ENCODE measurements at places on chromosomes 2 and 18. TPM values are rescaled to one million over a fixed set of nuclear protein-coding genes. Genes with fewer than 3 reads are reported as not detected.

Gene DYNAP
- total RNA-seq, result not detected

Gene MBD2
- 76.9 TPM for total RNA-seq

Gene GPR45
- not detected for total RNA-seq

Gene EMILIN1
- total RNA-seq, result 107 TPM

Gene ATP6V1C2
- 0.26 TPM for total RNA-seq

Gene LRPPRC
- total RNA-seq, result 89.6 TPM

Gene RPRD1A
- 57.4 TPM for total RNA-seq

DNA sequence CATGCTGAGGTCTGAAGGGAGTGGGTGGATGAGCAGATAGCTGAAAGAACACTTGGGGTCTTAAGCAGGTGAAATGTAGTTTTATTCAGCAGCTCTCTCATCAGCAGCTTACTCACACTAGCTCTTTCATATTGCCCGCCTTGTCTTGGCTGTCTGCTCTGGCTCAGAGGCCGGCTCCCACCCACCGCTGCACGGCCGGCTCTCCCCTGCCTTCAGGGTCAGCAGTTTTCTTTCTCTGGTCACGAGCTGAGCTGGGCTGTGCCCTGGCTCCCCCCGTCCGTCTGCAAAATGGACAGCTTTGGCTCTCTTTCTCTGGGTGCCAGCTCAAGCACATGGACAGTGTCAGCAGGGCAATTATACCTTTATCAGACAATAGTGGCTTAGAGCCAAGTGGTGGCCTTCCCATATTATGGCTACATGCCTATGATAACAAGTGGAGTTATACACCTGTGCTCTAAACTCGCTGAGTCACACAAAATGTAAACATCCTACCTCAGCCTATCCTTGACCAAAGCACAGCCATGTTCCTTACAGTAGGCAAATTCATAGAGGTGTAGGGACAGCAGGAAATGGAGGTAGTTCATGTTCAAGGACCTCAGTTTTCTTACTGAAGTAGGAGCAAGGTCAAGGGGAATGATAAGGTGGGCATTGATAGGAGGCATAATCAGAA is 224.8 kb downstream of the SOCS6 start:
- no peak overlapping the region for H3K4me3 ChIP-seq
- H3K4me1 ChIP-seq, result no peaks in the 10 kb centered on the region
- H3K36me3 ChIP-seq, result no peaks in the 10 kb centered on the region
- DNase-seq, result no peak
- H3K27ac ChIP-seq, result no peak overlapping the region

DNA sequence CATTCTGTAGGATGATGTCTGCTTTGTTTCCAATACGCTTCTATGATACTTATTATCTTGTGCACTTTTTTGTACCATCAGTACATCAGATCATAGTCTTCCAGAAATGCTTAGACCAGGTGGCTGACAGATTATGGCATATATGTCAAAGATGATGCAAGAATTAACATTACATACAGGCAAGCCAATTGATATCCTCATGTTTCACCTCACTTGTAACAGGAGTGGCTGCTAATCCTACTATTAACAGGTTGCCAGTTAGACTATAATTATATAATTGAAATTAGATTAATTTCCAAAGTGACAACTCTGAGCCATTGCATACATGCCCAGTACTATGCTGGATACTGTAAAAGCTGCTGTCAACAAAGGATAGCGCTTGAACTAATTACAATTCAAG is 77.2 kb downstream of the TLK1 start:
- no peaks in the 10 kb centered on the region for H3K27me3 ChIP-seq
- H3K36me3 ChIP-seq, result no peaks in the 10 kb centered on the region
- peaks cover 4% of the 10 kb centered on the region for H3K4me1 ChIP-seq
- H3K27ac ChIP-seq, result no peak overlapping the region
- no peak overlapping the region for H3K4me3 ChIP-seq

- no peak overlapping the region for H3K4me3 ChIP-seq
- H3K4me1 ChIP-seq, result no peaks in the 10 kb centered on the region
- no peaks in the 10 kb centered on the region for H3K27me3 ChIP-seq
- no peak overlapping the region for H3K27ac ChIP-seq
- no peak for DNase-seq
Observed at GRCh38 chr18:55818284-55818683, 230.3 kb upstream of the TCF4 start.

DNA sequence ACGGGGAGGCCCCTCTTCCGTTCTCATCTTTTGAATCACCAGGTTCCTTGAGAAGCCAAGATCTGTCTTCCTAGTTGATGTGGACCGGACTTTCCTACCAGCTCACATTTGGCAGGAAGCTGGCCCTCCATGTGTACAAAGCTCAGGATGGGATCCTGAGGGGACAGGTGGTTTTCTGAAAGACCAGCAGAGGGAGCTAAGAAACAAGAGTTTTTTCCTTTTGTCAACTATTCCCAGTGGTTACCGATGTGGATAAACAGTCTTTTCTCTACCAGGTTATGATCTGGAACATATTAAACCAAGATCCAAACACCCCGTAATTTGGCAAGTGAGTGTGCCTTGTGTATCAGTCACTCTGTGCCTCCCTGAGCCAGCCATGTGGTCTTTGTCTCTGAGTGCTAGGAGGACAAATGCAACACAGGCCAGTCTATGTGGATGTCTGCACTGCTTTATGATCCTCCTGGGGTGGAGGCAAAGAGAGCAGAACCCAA is 25.1 kb upstream of the ARHGAP25 start:
- no peaks in the 10 kb centered on the region for H3K4me1 ChIP-seq
- no peak for DNase-seq
- no peak overlapping the region for H3K27ac ChIP-seq
- H3K36me3 ChIP-seq, result no peaks in the 10 kb centered on the region

GRCh38 chr18:53566626-53567025 is 657.8 kb downstream of the MBD2 start:
- no peaks in the 10 kb centered on the region for H3K4me1 ChIP-seq
- no peak overlapping the region for H3K27ac ChIP-seq
- no peaks in the 10 kb centered on the region for H3K27me3 ChIP-seq
- no peaks in the 10 kb centered on the region for H3K36me3 ChIP-seq
- DNase-seq, result no peak

DNA sequence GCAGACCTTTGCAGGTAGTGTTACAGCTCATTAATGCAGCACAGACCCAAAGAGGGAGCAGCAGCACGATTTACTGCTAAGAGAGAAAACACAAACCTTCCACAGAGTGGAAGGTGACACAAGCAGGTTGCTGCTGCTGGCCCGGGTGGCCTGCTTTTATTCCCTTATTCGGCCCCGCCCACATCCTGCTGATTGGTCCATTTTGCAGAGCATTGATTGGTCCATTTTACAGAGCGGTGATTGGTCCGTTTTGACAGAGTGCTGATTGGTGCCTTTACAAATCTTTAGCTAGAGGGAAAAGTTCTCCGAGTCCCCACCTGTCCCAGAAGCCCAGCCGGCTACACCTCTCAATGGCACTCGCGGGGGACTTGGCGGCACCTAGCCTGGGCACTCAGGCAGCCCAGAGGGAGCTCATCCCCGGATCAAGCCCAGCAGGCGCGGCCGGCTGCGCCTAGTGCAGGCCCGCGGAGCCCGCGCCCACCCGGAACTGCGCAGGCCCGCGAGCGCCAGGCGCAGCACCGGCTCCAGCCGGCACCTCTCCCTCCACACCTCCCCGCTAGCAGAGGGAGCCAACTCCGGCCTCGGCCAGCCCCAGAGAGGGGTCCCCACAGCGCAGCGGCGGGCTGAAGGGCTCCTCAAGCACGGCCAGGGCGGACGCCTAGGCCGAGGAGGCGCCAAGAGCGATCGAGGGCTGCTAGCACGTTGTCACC is 825.6 kb upstream of the HS6ST1 start:
- H3K4me1 ChIP-seq, result no peaks in the 10 kb centered on the region
- no peak for DNase-seq
- no peak overlapping the region for H3K4me3 ChIP-seq
- no peaks in the 10 kb centered on the region for H3K27me3 ChIP-seq
- no peaks in the 10 kb centered on the region for H3K36me3 ChIP-seq
- H3K27ac ChIP-seq, result no peak overlapping the region

- no peaks in the 10 kb centered on the region for H3K4me1 ChIP-seq
- H3K4me3 ChIP-seq, result no peak overlapping the region
- no peak overlapping the region for H3K27ac ChIP-seq
- no peaks in the 10 kb centered on the region for H3K27me3 ChIP-seq
Observed at GRCh38 chr2:216233281-216233995, 124.3 kb downstream of the XRCC5 start.

- no peak for DNase-seq
- H3K27me3 ChIP-seq, result no peaks in the 10 kb centered on the region
- H3K36me3 ChIP-seq, result no peaks in the 10 kb centered on the region
- no peak overlapping the region for H3K27ac ChIP-seq
Observed at GRCh38 chr2:1488851-1489250, 75.6 kb downstream of the TPO start.

DNA sequence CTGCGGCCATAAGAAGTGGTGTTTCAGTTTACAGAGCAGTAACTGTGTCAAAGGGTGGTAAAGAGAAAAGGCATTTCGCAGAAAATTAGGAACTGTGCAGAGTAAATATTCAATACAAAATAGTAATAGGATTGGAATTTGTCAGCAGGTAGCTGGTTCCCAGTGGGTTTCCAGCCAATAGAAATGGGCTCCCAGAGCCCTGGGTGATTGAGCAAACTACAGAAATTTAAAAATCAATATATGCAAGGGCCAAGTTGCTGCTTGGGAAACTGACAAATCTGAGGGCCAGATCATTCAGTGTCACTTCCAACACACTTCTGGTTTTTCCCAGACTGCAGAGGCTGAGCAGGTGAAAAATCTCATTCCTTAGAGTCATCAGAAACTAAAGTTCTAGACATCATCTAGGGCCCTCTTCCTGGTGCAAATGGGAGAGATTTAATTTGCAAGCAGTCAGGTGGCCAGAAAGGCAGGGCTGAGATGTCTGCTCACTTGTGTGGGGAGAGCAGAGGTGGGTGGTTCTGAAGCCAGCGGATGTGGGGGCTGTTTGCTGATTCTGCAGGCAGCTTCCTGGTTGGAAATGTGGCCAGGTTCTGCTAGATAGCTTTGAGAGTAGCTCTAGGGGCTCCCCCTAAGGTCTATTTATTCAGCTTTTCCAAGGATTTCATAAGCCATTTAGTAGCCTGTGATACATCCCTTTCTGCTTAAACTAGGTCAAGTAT is 182.4 kb downstream of the NCK2 start:
- no peak for DNase-seq
- H3K27me3 ChIP-seq, result no peaks in the 10 kb centered on the region
- no peaks in the 10 kb centered on the region for H3K36me3 ChIP-seq
- H3K4me1 ChIP-seq, result no peaks in the 10 kb centered on the region
- no peak overlapping the region for H3K4me3 ChIP-seq
- no peak overlapping the region for H3K27ac ChIP-seq

DNA sequence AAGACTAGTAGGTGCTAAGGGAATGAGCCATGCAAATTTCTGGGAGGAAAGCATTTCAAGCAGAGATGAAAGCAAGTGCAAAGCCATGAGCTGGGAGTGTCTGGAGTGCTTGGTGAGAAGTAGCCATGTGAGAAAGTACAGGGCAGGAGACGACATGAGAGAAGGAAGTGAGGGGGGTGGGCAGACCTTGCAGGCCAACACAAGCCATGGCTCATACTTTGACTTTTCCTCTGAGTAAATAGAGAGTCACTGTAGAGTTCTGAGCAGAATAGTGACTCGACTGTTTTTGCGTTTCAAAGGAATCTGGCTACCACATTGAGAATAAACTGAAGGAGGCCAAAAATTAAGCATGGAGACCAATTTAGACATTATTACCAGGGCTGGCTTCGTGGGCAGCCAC is 42.2 kb downstream of the SCN2A start:
- no peaks in the 10 kb centered on the region for H3K36me3 ChIP-seq
- no peak overlapping the region for H3K4me3 ChIP-seq
- H3K27me3 ChIP-seq, result no peaks in the 10 kb centered on the region
- H3K27ac ChIP-seq, result no peak overlapping the region
- no peak for DNase-seq
- no peaks in the 10 kb centered on the region for H3K4me1 ChIP-seq

DNA sequence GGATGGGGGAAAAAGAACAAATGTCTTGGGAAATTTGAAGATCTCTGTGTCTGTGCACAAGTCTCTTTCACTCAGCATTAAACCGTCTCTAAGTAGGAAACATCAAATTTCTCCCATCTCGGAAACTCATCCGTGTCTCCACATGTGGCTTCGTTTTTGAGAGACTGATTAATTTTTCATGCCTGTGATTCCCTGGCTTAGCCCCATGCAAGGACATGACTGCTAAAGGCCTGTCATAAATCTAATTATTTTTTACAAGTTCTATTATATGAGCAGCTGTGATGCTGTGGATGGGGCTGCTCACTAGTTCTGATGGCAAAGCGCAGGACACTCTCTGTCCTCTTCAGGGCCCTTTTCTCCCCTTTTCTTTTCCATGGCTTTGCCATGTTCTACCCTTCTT is 129.1 kb downstream of the RGPD3 start:
- H3K27me3 ChIP-seq, result no peaks in the 10 kb centered on the region
- DNase-seq, result no peak
- H3K4me1 ChIP-seq, result no peaks in the 10 kb centered on the region

- H3K27ac ChIP-seq, result no peak overlapping the region
- DNase-seq, result no peak
- H3K4me3 ChIP-seq, result no peak overlapping the region
- H3K27me3 ChIP-seq, result no peaks in the 10 kb centered on the region
- no peaks in the 10 kb centered on the region for H3K4me1 ChIP-seq
Observed at GRCh38 chr18:55739488-55739887, 151.5 kb upstream of the TCF4 start.

DNA sequence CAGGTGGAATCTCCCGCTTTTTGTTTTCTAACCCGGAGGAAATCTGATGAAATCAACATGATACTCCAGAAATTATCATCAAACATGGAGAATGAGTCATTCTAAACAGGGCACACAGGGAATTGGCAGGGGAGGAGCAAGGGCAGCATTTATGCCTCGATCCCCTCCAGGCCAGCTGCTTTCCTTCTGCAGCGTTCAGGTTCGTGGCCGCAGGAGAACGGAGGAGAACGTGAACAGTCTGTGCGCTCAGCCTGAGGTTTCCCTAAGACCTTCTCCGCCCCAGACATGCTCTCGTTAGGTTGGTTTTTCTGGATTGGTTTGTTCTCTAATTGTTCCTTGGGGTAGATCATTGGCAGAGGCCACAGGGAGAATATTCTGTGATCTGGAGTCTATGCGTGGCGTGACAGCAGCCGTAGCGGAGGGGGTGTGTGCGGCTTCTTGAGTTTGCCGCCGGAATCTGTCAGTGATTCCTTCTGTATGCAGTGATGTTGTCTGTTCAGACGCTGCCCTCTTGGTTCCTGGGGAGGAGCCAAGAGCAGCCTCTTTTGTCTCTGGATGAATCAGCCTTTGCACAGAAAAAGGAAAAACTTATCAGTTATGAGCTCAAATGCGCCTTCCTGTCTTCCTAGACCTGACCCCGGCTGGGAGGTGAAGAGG is 75.9 kb downstream of the SH3BP4 start:
- no peak for DNase-seq
- H3K36me3 ChIP-seq, result no peaks in the 10 kb centered on the region
- no peak overlapping the region for H3K4me3 ChIP-seq
- H3K27ac ChIP-seq, result no peak overlapping the region
- H3K4me1 ChIP-seq, result peaks cover 3% of the 10 kb centered on the region
- no peaks in the 10 kb centered on the region for H3K27me3 ChIP-seq

GRCh38 chr2:80461505-80462197 is 157.1 kb upstream of the LRRTM1 start:
- no peaks in the 10 kb centered on the region for H3K27me3 ChIP-seq
- no peaks in the 10 kb centered on the region for H3K36me3 ChIP-seq
- no peaks in the 10 kb centered on the region for H3K4me1 ChIP-seq
- H3K4me3 ChIP-seq, result no peak overlapping the region

Measured in uterus (tissue), 4 donors.